ENCODE measurements at places on chromosomes 12 and 14.

DNA sequence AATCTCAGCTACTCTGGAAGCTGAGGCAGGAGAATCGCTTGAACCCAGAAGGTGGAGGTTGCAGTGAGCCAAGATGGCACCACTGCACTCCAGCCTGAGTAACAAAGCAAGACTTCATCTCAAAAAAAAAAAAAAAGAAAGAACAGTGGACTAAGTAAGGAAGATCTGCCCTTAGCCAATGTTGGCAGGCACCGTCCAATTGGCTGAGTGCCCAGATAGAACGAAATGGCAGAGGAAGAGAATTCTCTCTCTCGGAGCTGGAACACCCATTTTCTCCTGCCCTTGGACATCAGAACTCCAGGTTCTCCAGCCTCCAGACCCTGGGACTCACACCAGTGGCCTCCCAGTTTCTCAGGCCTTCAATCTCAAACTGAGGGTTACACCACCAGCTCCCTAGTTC, 49.9 kb downstream of the ESR2 start:
- no peak overlapping the region for H3K4me3 ChIP-seq
- H3K36me3 ChIP-seq = no peaks in the 10 kb centered on the region
- no peak for DNase-seq
- no peak overlapping the region for H3K27ac ChIP-seq

- no peaks in the 10 kb centered on the region for H3K4me1 ChIP-seq
- DNase-seq = no peak
- no peak overlapping the region for H3K27ac ChIP-seq
- H3K27me3 ChIP-seq = peaks cover 14% of the 10 kb centered on the region
- no peak overlapping the region for H3K4me3 ChIP-seq
- H3K36me3 ChIP-seq = no peaks in the 10 kb centered on the region
Observed at GRCh38 chr12:4448943-4449850, 3.6 kb upstream of the FGF6 start.

DNA sequence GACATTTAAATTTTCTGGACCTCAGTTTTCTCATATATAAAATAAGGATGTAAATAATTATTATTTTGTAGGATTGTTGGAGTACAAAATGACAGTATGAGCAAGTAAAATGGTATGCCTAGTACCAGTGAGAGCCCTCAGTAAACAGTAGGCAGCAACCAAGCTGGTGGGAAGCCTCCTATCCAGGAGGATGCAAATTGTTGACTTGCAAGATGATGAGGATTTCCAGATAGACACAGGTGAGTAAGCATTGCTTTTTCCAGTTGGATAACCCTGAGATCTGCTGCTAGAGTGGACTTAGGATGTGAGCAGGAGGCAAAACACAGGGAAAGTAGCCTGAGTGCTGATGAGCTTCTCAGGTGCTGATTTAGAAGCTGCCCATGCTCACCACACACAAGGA, 28.2 kb upstream of the AMIGO2 start:
- no peaks in the 10 kb centered on the region for H3K27me3 ChIP-seq
- peaks cover 36% of the 10 kb centered on the region for H3K4me1 ChIP-seq
- H3K36me3 ChIP-seq = peaks cover 26% of the 10 kb centered on the region

- DNase-seq = peak; percentile 62
- H3K4me1 ChIP-seq = peaks cover 50% of the 10 kb centered on the region
- H3K4me3 ChIP-seq = peak overlapping the region; percentile 68
- peaks cover 15% of the 10 kb centered on the region for H3K27me3 ChIP-seq
Observed at GRCh38 chr12:132185705-132186104, 41.4 kb downstream of the NOC4L start.

GRCh38 chr12:1928439-1929121, 10.1 kb upstream of the CACNA2D4 start:
- H3K27me3 ChIP-seq = no peaks in the 10 kb centered on the region
- no peak for DNase-seq
- no peak overlapping the region for H3K27ac ChIP-seq
- peaks cover 29% of the 10 kb centered on the region for H3K4me1 ChIP-seq
- H3K4me3 ChIP-seq = no peak overlapping the region
- no peaks in the 10 kb centered on the region for H3K36me3 ChIP-seq

DNA sequence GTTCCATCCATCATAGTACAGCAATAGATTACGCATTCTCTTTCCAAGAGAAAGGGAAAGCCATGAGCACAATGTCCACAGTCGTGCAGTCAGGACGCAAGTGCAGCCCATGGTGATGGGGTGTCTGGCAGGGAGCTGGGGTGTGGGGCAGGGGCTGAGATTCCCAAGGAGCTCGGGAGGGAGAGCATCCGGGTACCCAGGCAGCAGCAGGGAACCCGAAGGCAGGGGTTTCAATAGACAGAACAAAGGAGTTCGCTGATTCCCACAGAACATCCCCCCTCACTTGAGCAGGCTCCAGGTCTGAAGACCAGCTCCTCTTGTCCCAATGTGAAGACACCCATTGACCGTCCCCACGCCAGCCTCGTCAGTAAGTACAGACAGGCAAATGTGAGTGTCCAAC, 13.5 kb downstream of the ANHX start:
- H3K36me3 ChIP-seq = no peaks in the 10 kb centered on the region
- H3K27ac ChIP-seq = no peak overlapping the region
- no peak overlapping the region for H3K4me3 ChIP-seq
- H3K4me1 ChIP-seq = no peaks in the 10 kb centered on the region
- DNase-seq = no peak

DNA sequence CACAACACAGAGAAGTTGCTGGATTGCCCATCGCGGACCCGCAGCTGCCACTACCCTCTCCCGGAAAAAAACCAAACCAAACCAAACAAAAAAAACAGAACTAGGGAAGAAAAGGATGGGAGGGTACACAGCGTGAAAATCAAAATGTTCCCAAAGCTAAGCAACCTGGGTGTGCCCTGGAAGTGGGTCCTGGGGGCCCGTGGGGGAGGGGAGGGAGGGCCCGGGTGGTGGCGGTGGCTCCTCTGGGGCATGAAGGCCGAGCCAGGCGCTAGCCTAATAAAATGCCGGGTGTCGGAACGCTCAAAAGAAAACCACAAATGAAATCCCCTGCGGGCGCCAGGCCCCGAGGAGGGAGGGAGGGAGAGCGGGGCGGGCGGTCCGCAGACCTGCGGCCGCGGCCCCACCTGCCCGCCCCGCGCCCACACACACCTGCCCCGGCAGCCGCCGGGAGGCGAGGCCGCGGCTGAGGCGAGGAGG, 787 bp downstream of the HECTD4 start:
- peak; percentile 46 for DNase-seq
- no peaks in the 10 kb centered on the region for H3K27me3 ChIP-seq
- peak overlapping the region; percentile 97 for H3K4me3 ChIP-seq
- peak overlapping the region; percentile 92 for H3K27ac ChIP-seq

DNA sequence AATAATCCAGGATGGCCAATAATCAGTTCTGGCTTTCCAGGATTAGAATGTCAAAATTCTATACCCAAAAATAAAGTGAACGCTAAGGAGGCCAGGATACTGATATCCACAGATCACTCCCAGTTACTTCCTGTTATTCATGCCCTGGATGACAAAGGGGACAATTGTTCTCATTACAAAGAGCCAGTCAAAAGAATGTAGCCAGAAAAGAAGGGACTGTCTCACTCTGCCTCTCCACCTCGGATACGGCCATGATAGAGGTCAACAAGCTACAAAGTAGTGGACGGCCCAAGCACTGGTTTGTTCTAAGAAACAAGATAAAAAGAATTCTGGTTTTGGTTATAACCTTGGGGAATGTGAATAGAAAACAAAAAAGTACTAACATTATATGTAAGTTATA, 116.1 kb upstream of the ATF7IP start:
- H3K27ac ChIP-seq = no peak overlapping the region
- no peak overlapping the region for H3K4me3 ChIP-seq
- DNase-seq = no peak

DNA sequence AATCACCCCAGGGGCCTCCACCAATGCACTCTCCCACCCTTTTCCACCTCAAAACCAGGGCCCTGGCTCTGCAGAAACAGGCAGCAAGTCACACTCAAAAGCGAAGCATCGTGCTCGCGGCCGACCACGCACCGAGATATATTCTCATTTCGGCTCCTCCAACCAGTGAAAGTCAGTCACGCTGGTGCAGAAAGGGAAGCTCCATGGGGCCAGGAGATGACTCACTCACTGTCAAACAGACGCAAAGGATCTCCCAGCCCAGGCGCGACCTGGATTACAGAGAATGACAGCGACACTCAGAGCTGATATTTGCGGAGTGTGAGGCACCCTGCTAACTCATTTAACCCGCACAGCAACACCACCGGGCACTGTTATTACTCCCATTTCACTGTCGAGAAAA, 173.6 kb downstream of the CALM1 start:
- H3K36me3 ChIP-seq = no peaks in the 10 kb centered on the region
- H3K27me3 ChIP-seq = no peaks in the 10 kb centered on the region
- H3K4me1 ChIP-seq = no peaks in the 10 kb centered on the region
- no peak overlapping the region for H3K4me3 ChIP-seq
- DNase-seq = no peak

DNA sequence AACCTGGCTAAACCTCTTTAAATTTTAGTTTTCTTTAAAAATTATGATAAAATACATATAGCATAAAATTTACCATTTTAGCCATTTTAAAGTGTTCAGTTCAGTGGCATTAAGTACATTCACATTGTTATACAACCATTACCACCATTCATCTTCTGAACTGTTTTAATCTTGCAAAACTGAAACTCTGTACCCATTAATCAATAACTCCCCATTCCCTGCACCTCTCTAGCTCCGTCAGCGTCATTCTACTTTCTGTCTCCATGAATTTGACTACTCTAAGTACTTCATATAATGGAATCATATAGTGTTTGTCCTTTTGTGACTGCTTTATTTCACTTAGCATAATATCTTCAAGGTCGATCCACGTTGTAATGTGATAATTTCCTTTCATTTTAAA, 75.8 kb upstream of the DDHD1 start:
- DNase-seq = no peak
- no peak overlapping the region for H3K27ac ChIP-seq
- peaks cover 7% of the 10 kb centered on the region for H3K36me3 ChIP-seq
- no peak overlapping the region for H3K4me3 ChIP-seq
- H3K27me3 ChIP-seq = no peaks in the 10 kb centered on the region
- peaks cover 3% of the 10 kb centered on the region for H3K4me1 ChIP-seq

- H3K4me3 ChIP-seq = no peak overlapping the region
- DNase-seq = no peak
- no peaks in the 10 kb centered on the region for H3K4me1 ChIP-seq
Observed at GRCh38 chr12:111285200-111285599, 83.7 kb downstream of the PHETA1 start.

- H3K27ac ChIP-seq = no peak overlapping the region
- peak; percentile 50 for DNase-seq
- H3K36me3 ChIP-seq = no peaks in the 10 kb centered on the region
- H3K4me1 ChIP-seq = no peaks in the 10 kb centered on the region
Observed at GRCh38 chr12:14167005-14167628, 185.7 kb upstream of the GRIN2B start.

DNA sequence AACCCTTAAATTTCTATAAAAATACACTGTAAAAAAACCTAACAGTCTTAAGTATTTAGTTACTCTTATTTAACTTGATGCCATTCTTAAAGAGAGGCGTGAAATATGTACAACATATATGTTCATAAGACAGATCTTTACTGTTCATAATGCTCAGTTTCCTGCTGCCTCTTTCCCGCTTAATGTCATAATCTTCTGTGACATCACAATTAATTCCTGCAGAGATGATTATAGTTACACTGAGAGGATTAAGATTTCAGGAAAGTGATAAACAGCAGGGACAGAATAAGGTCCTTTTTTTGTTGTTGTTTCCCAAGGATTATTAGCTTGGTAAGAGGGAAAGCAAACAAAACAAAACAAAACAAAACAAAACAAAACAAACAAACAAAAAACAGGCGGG, 801.4 kb downstream of the FLRT2 start:
- H3K4me3 ChIP-seq = no peak overlapping the region
- H3K4me1 ChIP-seq = no peaks in the 10 kb centered on the region
- H3K36me3 ChIP-seq = no peaks in the 10 kb centered on the region
- DNase-seq = no peak
- no peak overlapping the region for H3K27ac ChIP-seq

GRCh38 chr14:102829016-102829548, 51.8 kb downstream of the TRAF3 start:
- peaks cover 35% of the 10 kb centered on the region for H3K4me1 ChIP-seq
- DNase-seq = no peak

DNA sequence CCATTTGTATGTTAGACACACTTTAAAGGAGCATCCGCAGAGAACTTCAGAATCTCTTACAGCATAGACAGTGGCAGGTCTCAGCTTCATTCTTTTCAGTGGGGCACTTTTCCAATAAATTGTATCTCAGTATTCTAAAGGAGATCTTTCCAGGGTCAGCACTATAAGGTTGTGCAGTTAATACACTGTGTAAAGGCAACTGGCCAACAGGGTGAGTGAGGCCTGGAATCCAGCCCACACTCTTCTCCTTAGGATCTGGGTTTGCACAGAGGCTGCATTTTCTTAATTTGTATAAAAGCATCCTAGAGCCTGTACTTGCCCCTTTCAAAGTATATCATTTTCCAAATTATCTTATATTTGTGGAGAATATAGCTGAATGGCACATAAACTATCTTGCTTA, 94.2 kb downstream of the MYF5 start:
- no peak for DNase-seq
- H3K27ac ChIP-seq = no peak overlapping the region
- no peaks in the 10 kb centered on the region for H3K36me3 ChIP-seq
- H3K27me3 ChIP-seq = no peaks in the 10 kb centered on the region

DNA sequence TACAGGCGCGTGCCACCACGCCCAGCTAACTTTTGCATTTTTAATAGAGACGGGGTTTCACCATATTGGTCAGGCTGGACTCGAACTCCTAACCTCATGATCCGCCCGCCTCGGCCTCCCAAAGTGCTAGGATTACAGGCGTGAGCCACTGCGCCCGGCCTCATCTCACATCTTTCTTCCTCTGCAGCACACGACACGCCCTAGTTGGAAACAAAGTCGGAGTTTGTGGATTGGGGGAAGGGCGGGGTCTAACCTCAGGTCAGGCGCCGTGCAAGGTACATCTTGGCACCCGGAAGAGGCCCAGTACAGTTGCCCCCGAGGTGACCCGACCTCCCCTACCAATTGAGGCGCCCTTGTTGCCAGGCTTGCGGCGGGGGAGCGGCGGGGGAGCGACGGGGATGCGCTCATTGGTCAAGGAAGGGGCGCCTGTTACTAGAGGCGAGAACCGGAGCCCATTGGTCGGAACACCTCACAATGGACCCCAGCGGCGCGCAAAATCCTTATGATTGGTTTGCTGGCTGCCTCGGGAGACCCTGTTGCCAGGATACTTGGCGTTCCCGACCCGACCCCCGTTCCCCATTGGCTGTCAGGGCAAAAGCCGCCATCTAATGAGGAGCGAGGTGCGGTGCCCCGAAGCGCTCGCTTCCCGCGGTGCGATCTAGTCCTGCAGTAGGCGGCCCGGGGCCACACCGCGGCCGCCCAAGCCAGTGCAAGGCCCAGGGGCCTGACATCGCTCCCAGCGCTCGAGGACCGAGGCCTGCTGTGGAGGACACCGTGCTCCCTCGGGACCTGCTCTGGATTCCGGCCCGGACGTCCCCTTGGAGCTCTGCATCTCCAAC, at the start of gene REC8:
REC8 (plus strand) TSS at position 659 of the 839 bp plus-strand sequence. CDS start 473 bp downstream, outside the sequence.
- peaks cover 50% of the 10 kb centered on the region for H3K4me1 ChIP-seq
- H3K36me3 ChIP-seq = peaks cover 60% of the 10 kb centered on the region
- peak; percentile 85 for DNase-seq

All from activated CD8-positive, alpha-beta T cell treated with anti-CD3 and anti-CD28 coated beads, Interleukin-2, amount 10 ng/mL, durations not matched to agents 7 days and 5 days (primary cell).